Stimulated activated CD4-positive, alpha-beta T cell treated with anti-CD3 and anti-CD28 coated beads, Interleukin-12 subunit alpha, Interleukin-12 subunit beta, amount 100 ng/mL, for 48 hours (primary cell): ENCODE measurements at places on chromosomes 3 and 15.

DNA sequence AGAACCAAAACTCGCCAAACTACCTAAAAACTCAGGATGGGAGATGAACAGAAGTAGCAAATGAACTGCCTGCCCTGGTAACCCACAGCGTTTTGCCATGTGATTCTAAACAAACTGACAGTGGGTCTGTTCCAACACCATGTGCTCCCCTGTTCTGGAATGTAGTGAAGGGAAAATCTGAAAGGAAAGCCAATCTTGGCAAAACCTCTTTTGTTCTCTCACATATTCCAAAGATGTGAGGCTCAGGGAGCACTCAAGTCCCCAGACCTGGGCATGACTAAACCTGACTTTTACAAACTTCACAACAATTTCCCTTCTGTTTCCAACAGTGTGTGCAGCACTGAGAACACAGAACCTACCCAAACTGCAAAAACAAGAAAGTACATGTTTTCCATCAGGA, 116.1 kb downstream of the IMPG2 start:
- DNase-seq = no peak

DNA sequence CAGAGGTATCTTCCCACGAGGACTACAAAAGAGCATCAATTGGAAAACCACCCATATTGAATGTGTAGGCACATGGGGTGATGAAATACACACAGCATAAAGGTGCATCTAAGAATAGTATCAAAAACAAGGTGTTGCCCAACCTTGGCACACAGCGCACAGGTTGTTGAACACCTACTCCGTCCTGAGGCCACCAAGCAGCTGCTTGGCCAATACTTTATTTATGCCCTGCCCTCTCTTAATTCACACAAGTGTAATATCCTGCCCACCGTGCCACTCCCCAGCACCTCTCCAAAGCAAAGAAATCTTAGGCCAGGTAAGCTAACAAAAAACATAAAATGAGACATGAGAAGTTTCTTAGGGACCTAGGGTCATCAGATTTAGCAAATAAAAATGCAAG, 31.2 kb downstream of the WWTR1 start:
- DNase-seq = no peak

- no peak for DNase-seq
These were observed 95.4 kb downstream of the HMG20A start for GRCh38 chr15:77516076-77516475.

- no peak for DNase-seq
These were observed 7.5 kb downstream of the BMF start for GRCh38 chr15:40100947-40101905.

GRCh38 chr3:79366414-79366813, 401.4 kb downstream of the ROBO1 start:
- no peak for DNase-seq

- no peak for DNase-seq
These were observed 57.0 kb upstream of the GATM start for GRCh38 chr15:45435124-45435903.

- no peak for DNase-seq
These were observed 311.5 kb downstream of the TLE3 start for GRCh38 chr15:69786136-69786701.

- DNase-seq = no peak
These were observed 106.8 kb upstream of the BOC start for GRCh38 chr3:113104357-113105092.

DNA sequence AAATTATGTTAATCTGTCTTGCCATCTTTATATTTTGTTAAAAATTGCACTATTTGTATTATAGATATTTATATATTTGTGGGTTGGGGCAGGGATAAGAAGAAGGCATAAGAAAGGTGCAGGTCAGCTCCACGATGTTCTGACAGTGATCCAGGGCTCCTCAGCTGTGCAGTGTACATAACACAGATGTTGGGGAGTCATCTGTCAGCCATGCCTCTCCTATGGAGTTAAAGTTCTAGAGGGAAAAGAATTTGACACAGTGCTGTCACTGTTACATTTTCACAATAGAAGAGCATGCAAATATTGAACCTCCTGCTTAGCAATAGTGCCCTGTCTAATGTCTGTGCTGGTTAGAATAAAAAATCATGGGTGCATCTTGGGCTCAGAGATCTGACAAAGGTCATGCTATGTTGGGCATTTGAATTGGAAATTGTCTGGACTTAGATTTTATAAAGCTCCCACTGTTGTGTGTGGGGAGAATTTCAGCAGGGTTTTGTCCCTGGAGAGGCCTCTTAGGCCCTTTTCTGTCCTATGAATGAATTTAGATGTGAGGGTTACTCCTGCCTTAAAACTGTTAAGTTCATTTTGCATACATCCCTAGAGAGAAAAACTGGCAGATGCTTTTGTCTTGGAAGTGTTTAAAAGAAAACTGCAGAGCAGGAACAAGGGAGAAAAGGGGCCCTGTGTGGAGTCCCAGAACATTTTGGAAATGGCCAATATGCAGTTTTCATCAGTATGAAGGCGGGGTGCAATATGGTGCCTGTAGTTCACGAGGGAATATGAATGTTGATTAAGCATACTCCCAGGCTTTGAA, 20.4 kb downstream of the CDIN1 start:
- no peak for DNase-seq

- DNase-seq = no peak
These were observed 170.2 kb downstream of the FNDC3B start for GRCh38 chr3:172209333-172210321.

DNA sequence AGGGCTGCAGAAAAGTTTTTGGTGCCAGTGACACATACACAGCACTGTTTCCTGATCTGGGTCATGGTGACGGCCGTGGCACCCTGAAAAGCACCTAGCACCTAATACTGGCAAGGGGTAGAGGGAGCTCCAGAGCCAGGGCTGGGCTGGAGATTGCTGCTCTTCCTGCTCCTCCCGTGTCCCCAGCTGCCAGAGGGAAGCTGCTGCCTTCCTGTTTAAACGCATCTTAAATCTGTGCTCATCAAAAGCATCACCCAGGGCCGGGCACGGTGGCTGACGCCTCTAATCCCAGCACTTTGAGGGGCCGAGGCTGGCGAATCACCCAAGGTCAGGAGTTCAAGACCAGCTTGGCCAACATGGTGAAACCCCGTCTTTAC, 156.7 kb upstream of the MEF2A start:
- DNase-seq = no peak

DNA sequence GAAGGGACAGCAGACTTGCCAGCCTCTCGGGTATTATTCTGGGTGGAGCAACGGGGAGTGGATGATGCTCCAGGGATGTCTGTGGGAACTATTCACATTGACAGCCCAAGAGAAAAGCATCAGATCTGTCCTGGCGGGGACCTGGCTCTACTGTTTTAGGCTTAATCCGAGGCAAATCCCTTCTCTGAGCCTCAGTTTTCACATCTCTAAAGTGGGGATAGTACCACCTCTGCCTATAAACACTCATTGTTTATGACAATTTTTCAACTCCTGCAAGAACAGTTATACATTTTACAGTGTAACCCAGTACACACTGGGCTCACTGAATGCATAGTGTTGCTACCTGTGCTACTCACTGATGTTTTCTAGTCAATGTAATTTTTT, 9.3 kb downstream of the PDIA5 start:
- no peak for DNase-seq

DNA sequence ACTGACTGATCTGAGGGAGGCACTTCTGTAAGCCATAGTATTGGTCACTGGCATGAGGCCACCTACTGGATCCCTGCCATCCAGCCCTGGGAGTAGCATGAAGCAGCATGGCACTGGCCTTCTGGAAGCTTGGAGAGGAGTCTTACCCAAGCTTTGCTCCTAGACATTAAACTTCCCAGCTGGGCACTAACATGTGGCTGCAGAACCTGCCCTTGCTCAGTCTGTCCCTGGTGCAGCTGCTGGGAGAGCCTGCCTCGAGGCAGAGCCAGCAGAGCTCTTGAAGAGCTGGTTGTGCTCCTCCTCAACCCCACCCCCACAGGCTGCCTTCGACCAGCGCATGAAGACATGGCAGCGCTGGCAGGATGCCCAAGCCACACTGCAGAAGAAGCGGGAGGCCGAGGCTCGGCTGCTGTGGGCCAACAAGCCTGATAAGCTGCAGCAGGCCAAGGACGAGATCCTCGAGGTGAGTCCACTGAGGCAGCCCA, 17.1 kb upstream of the SNX22 start:
- no peak for DNase-seq
